ENCODE measurements at places on chromosomes 6 and 20. TPM values are rescaled to one million over a fixed set of nuclear protein-coding genes. Genes with fewer than 3 reads are reported as not detected.

Gene SYCP2L
- 2.8 TPM for total RNA-seq

Gene SLC13A3
- total RNA-seq, result 0.09 TPM

Gene BTBD3
- 16.7 TPM for total RNA-seq

Gene LHFPL5
- total RNA-seq, result not detected

Gene COL10A1
- not detected for total RNA-seq

Gene C6orf118
- total RNA-seq, result 0.15 TPM

Gene CPXM1
- total RNA-seq, result not detected

Gene SLC2A10
- not detected for total RNA-seq

Gene PRR3
- total RNA-seq, result 17.0 TPM

Gene FABP7
- not detected for total RNA-seq

Gene DCDC2
- total RNA-seq, result 3.0 TPM

Gene TRIM31
- 2.1 TPM for total RNA-seq

Gene NHLRC1
- total RNA-seq, result 1.5 TPM

Gene MEA1
- 95.9 TPM for total RNA-seq

Gene RCAN2
- total RNA-seq, result not detected

Gene SRMS
- not detected for total RNA-seq

Gene EYA4
- 11.4 TPM for total RNA-seq

Gene ULBP3
- 4.0 TPM for total RNA-seq

Gene PROKR2
- total RNA-seq, result not detected

Gene HCRTR2
- not detected for total RNA-seq

Gene PSMB1
- total RNA-seq, result 232 TPM

Gene SYNGAP1
- total RNA-seq, result 4.1 TPM

Measured in A549 treated with CpdA at 1 μM for 4 hours (cell line).